ENCODE measurements at places on chromosomes 5 and 9. TPM values are rescaled to one million over a fixed set of nuclear protein-coding genes. Genes with fewer than 3 reads are reported as not detected.

HRH2 gene
- total RNA-seq = 6.8 TPM

BARHL1 gene
- not detected for total RNA-seq

IL13 gene
- 4.8 TPM for total RNA-seq

FBP2 gene
- not detected for total RNA-seq

MRPL41 gene
- total RNA-seq = 58.3 TPM

TAS2R1 gene
- total RNA-seq = not detected

SHOC1 gene
- total RNA-seq = not detected

CDH10 gene
- total RNA-seq = not detected

MARVELD2 gene
- 0.18 TPM for total RNA-seq

ROR2 gene
- total RNA-seq = 3.0 TPM

TYRP1 gene
- not detected for total RNA-seq

SLC9A3 gene
- 1.3 TPM for total RNA-seq

ITK gene
- 209 TPM for total RNA-seq

CARTPT gene
- total RNA-seq = not detected

CCDC152 gene
- 6.4 TPM for total RNA-seq

COL27A1 gene
- total RNA-seq = 0.15 TPM

SLIT3 gene
- 0.09 TPM for total RNA-seq

TMEM215 gene
- total RNA-seq = not detected

TERT gene
- 0.82 TPM for total RNA-seq

CDKN2A gene
- total RNA-seq = 16.9 TPM

FPGS gene
- 109 TPM for total RNA-seq

TOR2A gene
- 26.8 TPM for total RNA-seq

ALDH1A1 gene
- total RNA-seq = not detected

ZNF366 gene
- not detected for total RNA-seq
